Umbilical cord (tissue), 2 donors: ENCODE measurements at places on chromosomes 6 and 20. TPM values are rescaled to one million over a fixed set of nuclear protein-coding genes. Genes with fewer than 3 reads are reported as not detected.

DNA sequence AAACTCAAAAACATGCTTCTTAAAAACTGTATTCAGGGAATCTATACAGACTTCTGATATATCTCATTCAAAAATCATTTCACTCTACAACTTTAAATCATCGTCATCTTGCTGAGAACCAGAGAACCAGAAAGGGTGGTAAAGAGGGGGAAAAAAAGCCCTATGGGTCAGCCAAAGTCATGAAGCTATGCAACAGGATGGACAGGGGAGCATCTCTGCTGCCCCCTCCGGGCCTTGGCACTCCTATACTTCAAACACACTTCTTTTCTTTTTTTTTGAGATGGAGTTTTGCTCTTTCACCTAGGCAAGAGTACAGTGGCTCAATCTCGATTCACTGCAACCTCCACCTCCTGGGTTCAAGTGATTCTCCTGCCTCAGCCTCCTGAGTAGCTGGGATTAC, 73.5 kb upstream of the NFATC2 start:
- no peak for DNase-seq

- no peak for DNase-seq
These were observed 269.8 kb downstream of the HACE1 start for GRCh38 chr6:104589940-104590339.

DNA sequence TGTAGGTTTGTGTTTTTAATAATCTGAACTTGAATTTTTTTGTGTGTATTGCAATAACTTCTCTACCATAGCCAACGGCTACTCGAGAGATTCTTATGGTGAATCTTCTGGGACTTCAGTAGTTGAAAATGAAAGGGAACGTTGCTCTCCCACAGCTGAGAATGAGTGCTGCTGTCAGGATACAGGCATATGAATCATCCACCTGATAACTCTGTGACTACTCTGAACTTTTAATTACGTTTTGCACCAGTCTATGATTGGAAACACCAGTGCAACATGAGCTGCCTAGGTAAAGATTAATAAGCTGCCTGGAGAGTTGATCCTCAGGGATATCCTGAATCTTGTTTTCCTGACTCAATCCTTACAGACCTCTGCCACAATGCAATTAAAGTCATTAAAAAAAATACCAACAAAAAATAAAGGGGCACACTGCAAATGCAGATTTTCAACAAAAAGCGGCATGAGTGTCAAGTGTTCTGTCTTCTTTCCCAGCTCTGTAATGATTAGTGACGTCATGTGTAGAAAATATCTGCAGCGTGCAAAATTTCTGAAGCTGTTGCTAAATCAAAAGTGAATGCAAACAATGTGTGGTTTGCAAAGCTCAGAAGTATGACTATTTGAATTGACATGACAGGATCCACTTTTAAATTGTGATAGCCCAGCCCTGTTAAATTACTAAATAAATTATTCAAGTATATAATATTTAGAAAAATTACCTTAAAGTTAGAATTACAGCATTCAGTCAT, 432.2 kb downstream of the HTR1B start:
- no peak for DNase-seq

DNA sequence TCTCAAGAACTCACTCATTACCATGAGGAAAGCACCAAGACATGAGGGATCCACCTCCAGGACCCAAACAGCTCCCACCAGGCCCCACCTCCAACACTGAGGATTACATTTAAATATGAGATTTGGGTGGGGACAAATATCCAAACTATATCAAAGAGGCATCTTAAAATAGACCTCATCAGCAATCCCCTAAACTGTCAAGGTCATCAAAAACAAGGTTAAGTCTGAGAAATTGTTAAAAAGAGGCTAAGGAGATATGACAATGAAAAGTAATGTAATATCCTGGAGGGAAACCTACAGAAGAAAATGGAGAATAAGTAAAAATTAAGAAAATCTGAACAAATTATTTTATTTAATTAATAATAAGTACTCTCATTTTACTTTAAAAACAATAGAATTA, 922.3 kb downstream of the HACE1 start:
- DNase-seq: no peak

The PPIL1 gene
- total RNA-seq: 28.6 TPM

DNA sequence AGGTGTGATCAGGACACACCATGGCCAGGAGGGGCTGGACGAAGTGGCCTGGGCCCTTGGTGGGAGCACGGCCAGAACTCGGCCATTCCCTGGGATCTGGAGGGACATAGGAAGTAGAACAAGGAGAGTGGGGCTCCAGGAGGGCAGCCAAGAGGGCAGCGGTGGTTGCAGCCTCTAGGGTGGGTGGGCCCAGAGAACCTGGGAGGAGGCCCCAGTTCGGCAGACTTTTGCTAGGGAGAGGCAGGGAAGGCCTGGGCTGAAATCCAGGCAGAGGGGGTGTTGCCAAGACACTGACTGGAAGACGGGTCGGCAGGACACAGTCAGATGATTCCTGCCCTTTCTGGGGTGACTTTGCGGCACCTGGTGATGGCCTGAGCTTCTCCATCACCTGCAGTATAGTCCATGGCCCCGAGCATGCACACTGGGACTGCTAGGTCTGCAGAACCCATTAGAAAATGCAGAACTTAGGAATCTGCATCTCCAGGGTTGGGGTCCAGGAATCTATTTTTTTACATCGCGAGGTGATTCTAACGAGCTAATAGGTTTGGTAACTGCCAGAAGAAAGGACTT, 224.8 kb downstream of the SYNDIG1 start:
- DNase-seq: no peak

DNA sequence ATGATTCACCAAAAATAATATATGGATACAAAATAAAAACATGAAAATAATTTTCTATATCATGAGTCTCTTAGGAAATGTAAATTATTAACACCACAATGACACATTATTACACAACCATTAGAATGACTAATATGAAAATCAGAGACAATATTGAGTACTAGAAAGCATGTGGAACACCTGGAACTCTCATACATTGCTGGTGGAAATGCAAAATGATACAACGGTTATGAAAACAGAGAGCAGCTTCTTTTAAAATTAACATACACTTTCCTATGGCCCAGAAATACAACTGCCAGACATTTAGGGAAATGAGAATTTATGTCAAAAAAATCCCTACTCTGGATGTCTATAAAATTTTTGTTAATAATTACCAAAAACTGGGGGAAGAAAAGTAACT, 853.3 kb upstream of the MAN1A1 start:
- DNase-seq: no peak

The CRISP2 gene
- 0.96 TPM for total RNA-seq
